Neural progenitor cell (in vitro differentiated cells): ENCODE measurements at places on chromosomes 1 and 21. TPM values are rescaled to one million over a fixed set of nuclear protein-coding genes. Genes with fewer than 3 reads are reported as not detected.

- DNase-seq, result no peak
- H3K36me3 ChIP-seq, result no peaks in the 10 kb centered on the region
- H3K4me3 ChIP-seq, result no peak overlapping the region
- H3K27ac ChIP-seq, result no peak overlapping the region
- no peaks in the 10 kb centered on the region for H3K4me1 ChIP-seq
These were observed 16.6 kb downstream of the DDAH1 start for GRCh38 chr1:85448358-85448757.

GRCh38 chr1:183931646-183932271, 105.8 kb downstream of the COLGALT2 start:
- H3K36me3 ChIP-seq, result no peaks in the 10 kb centered on the region
- no peak overlapping the region for H3K4me3 ChIP-seq
- H3K27me3 ChIP-seq, result no peaks in the 10 kb centered on the region
- no peak for DNase-seq
- H3K4me1 ChIP-seq, result peaks cover 15% of the 10 kb centered on the region
- no peak overlapping the region for H3K27ac ChIP-seq

DNA sequence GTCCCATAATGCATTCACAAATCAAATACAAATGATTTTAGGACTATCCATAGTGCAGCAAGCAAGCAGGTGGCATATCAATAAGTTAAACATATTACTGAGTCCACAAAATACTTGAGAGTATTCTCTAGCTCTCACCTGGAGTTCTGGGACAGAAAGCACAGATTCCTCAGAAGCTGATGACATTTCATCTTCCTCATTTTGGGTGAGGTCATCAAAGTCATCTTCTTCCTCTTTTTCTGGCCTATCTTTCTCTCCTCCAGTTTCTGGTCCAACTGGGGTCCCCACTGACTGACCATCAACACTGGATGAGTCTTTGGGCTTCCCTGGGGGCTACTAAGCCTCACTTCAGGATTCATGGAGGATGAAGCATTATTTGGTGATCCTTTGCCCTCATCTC, 38.9 kb downstream of the YY1AP1 start:
- peaks cover 4% of the 10 kb centered on the region for H3K4me1 ChIP-seq
- no peaks in the 10 kb centered on the region for H3K27me3 ChIP-seq
- H3K36me3 ChIP-seq, result no peaks in the 10 kb centered on the region

DNA sequence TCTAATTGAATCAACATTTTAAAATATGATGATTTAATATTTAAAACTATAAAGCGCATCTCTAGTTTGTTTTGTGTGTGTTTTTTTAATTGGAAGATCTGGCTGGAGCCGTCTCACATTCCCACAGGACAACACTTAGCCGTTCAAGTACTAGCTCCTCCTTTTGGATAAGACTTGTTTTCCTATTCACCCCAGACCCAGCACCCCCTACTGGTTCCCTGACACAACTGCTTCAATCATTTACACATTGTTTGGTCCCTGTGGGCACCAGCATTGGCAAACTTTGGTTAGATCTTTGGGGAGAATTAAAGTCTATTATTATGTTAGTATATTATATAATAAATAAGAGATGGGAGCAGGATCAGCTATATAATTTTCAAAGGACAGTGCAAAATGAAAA, 34.5 kb downstream of the TYW3 start:
- H3K27ac ChIP-seq, result no peak overlapping the region
- no peaks in the 10 kb centered on the region for H3K36me3 ChIP-seq
- no peaks in the 10 kb centered on the region for H3K27me3 ChIP-seq
- peak; percentile 40 for DNase-seq
- no peak overlapping the region for H3K4me3 ChIP-seq
- no peaks in the 10 kb centered on the region for H3K4me1 ChIP-seq

DNA sequence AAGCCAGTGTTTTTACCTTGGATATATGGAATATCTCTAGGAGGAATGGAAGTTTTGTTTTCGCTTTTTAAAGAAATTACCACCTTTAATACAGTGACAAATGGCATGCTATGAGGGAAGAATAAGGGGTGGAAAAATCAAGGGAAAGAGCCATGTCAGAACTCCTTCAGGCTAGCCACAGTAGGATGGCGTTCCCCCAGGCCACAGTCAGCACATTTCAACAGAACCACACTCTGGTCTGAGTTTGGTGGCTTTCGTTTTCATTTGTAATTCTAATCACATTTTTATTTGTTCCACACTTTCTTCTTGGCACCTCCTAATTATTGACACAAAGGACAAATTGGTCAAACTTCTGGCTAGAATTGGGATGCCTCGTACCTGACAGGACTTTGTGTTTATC, 60.3 kb upstream of the RCOR3 start:
- no peak overlapping the region for H3K4me3 ChIP-seq
- H3K36me3 ChIP-seq, result no peaks in the 10 kb centered on the region
- H3K4me1 ChIP-seq, result no peaks in the 10 kb centered on the region
- no peak overlapping the region for H3K27ac ChIP-seq

GRCh38 chr1:83574791-83575190, 424.1 kb downstream of the TTLL7 start:
- peaks cover 12% of the 10 kb centered on the region for H3K4me1 ChIP-seq
- peak; percentile 67 for DNase-seq
- no peak overlapping the region for H3K27ac ChIP-seq
- no peak overlapping the region for H3K4me3 ChIP-seq
- no peaks in the 10 kb centered on the region for H3K36me3 ChIP-seq
- H3K27me3 ChIP-seq, result no peaks in the 10 kb centered on the region

GRCh38 chr1:96418969-96419368, 302.6 kb upstream of the PTBP2 start:
- H3K4me1 ChIP-seq, result no peaks in the 10 kb centered on the region
- DNase-seq, result no peak
- H3K4me3 ChIP-seq, result no peak overlapping the region
- no peaks in the 10 kb centered on the region for H3K36me3 ChIP-seq
- no peak overlapping the region for H3K27ac ChIP-seq
- no peaks in the 10 kb centered on the region for H3K27me3 ChIP-seq

GRCh38 chr1:163701783-163702374, 380.1 kb downstream of the NUF2 start:
- H3K27me3 ChIP-seq, result no peaks in the 10 kb centered on the region
- H3K27ac ChIP-seq, result no peak overlapping the region
- no peaks in the 10 kb centered on the region for H3K4me1 ChIP-seq

DNA sequence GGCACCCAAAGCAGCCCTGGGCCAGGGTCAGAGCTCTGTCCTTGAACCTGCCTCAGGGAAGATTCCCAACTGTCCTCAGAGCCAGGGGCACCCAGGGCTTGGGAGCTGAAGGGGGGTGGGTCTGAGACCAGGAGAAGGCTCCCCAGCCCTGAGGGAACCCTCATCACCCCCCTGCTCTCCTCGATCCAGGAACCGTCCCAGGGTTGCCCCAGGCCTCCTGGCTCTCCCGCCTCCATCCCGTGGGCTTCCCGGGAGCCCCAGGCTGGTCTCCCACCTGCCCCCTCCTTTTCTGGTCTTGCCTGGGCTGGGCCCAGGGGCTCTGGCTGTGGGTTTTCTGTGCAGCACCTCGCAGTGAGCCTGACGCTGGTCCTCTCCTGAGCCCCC, 6.7 kb upstream of the SAMD11 start:
- no peak overlapping the region for H3K4me3 ChIP-seq
- DNase-seq, result no peak
- H3K36me3 ChIP-seq, result no peaks in the 10 kb centered on the region
- peaks cover 100% of the 10 kb centered on the region for H3K27me3 ChIP-seq
- H3K4me1 ChIP-seq, result peaks cover 8% of the 10 kb centered on the region
- no peak overlapping the region for H3K27ac ChIP-seq

DNA sequence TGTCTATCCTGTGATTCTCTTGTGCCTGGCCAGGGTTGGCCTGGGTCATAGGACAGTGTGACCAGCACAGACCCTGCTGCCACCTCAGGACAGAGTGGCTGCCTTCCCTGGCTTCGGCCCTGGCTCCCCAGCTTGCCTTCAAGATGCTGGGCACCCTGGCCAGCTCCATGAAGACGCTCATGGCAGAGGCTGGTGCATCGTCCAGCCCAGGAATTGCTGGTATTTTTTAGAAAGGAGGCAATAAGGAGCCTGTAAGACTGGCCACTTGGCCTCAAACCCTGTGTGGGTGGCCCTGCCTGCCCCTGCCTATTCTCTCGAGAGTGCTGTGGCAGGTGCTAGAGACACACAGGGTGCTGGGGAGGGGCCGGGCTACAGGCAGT, 70.4 kb upstream of the ACTRT2 start:
- H3K27me3 ChIP-seq, result no peaks in the 10 kb centered on the region
- H3K27ac ChIP-seq, result no peak overlapping the region
- H3K4me3 ChIP-seq, result no peak overlapping the region
- no peak for DNase-seq

GRCh38 chr1:84930329-84930728, 37.3 kb upstream of the LPAR3 start:
- no peaks in the 10 kb centered on the region for H3K36me3 ChIP-seq
- H3K4me1 ChIP-seq, result no peaks in the 10 kb centered on the region
- no peak overlapping the region for H3K4me3 ChIP-seq
- H3K27ac ChIP-seq, result no peak overlapping the region
- no peak for DNase-seq

DNA sequence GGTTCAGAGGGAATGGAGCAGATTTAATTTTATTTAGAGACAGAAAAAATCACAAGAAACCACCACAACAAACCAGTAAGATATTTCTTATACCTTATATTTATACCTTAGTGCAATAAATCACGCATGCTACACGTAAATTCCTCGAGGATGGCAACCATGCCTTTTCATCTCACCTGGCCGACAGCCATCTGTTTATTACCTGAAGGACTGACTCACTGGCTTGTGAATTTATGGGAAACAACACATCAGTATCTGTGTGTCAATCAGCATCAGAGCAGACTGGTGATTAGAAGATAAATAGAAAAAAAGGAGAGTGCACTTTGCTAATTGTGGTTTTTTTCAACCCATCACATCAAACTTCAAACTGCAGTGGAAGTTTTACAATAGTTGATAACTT, 58.4 kb downstream of the S1PR1 start:
- no peak for DNase-seq
- H3K27me3 ChIP-seq, result no peaks in the 10 kb centered on the region
- no peak overlapping the region for H3K27ac ChIP-seq
- no peaks in the 10 kb centered on the region for H3K36me3 ChIP-seq

- no peak for DNase-seq
- no peak overlapping the region for H3K4me3 ChIP-seq
- no peak overlapping the region for H3K27ac ChIP-seq
- no peaks in the 10 kb centered on the region for H3K36me3 ChIP-seq
- no peaks in the 10 kb centered on the region for H3K4me1 ChIP-seq
- no peaks in the 10 kb centered on the region for H3K27me3 ChIP-seq
These were observed 65.6 kb upstream of the PLA2G4A start for GRCh38 chr1:186763107-186763506.

DNA sequence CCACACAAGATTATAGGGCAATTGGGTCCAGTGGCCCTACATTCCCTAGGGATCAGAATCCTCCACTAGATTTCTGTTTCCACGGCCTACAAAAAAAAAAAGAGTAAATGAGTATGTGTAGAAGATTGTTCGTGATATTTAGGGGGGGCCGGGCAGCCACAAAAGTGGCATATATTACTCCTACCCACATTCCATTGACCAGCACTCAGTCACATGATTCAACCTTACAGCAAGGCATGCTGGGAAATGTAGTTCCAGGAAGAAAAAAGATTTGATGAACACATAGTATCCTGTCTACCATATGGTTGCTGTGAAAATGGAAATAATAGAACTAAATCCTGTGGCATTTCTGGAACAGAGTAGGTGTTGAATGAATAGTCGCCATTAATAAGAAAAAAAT, 43.4 kb upstream of the GJB5 start:
- H3K4me3 ChIP-seq, result no peak overlapping the region
- no peaks in the 10 kb centered on the region for H3K27me3 ChIP-seq
- no peak overlapping the region for H3K27ac ChIP-seq
- H3K36me3 ChIP-seq, result no peaks in the 10 kb centered on the region
- peak; percentile 31 for DNase-seq
- H3K4me1 ChIP-seq, result no peaks in the 10 kb centered on the region

GRCh38 chr1:184037849-184038591, 492 bp upstream of the COLGALT2 start:
- no peak overlapping the region for H3K27ac ChIP-seq
- H3K4me1 ChIP-seq, result peaks cover 10% of the 10 kb centered on the region
- peak overlapping the region; percentile 66 for H3K4me3 ChIP-seq

DNA sequence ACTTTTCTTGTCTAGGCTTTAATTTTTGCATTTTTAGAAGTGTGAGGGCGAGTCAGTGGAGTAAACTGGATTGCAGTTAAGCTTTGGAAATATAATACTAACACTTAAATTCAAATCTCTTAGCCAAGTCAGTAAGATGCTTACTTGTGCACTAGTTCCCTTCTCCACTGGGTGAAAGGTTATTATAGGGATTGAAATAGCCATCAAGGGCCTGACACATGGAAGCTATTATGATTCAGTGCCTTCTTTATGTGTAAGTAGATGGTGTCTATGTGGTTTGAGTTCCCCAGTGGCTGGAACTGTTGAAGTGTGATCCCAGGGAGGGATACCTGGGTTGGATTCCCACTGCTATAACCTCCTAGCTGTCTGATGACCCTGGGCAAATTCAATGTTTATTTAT, 24.7 kb upstream of the DMRTA2 start:
- no peaks in the 10 kb centered on the region for H3K27me3 ChIP-seq
- H3K4me1 ChIP-seq, result peaks cover 15% of the 10 kb centered on the region
- no peaks in the 10 kb centered on the region for H3K36me3 ChIP-seq
- DNase-seq, result no peak
- no peak overlapping the region for H3K4me3 ChIP-seq

GRCh38 chr1:221397606-221398005, 344.3 kb downstream of the DUSP10 start:
- no peaks in the 10 kb centered on the region for H3K27me3 ChIP-seq
- no peak overlapping the region for H3K4me3 ChIP-seq
- H3K36me3 ChIP-seq, result no peaks in the 10 kb centered on the region
- H3K27ac ChIP-seq, result no peak overlapping the region

DNA sequence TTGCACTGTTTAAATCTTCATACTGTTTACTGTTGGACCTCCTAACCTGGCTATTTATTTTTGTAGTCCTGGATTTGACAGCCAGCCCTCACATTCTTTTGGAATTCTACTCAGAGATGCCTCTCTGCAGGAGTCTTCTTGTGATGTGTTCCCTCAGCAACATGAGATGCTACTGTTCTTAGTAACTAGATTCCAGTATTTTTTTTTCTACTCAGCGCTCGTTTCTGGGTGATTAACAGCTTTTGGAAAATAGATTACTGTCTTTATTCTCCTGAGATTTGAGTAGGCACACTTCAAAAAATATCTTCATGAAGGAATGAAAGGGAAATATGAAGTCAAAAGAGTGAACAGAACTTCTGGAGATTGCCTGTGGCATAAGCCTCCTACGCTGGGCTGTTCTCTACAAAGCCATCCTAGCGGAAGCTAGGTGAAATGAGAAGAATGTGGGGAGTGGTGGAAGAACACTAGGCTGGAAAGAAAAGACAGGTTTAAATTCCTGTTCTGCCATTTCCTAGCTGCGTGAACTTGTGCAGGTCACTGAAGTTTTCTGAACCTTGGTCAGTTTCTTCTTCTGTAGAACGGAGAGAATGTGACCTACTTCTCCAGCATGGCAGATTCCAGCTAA, 75.9 kb downstream of the LRRC8C start:
- no peak overlapping the region for H3K4me3 ChIP-seq
- H3K27ac ChIP-seq, result no peak overlapping the region
- no peaks in the 10 kb centered on the region for H3K27me3 ChIP-seq
- H3K36me3 ChIP-seq, result no peaks in the 10 kb centered on the region

- H3K27me3 ChIP-seq, result no peaks in the 10 kb centered on the region
- no peak overlapping the region for H3K4me3 ChIP-seq
- no peaks in the 10 kb centered on the region for H3K4me1 ChIP-seq
- peak; percentile 1 for DNase-seq
- H3K36me3 ChIP-seq, result no peaks in the 10 kb centered on the region
These were observed 1561.5 kb downstream of the MRPL39 start for GRCh38 chr21:24045775-24046215.

Gene CELA2A
- not detected in 2 replicates for total RNA-seq

Gene PKP1
- 0.02 TPM in 1 of 2 replicates, not detected in the other for total RNA-seq

Gene OR2L2
- total RNA-seq, result not detected in 2 replicates

Gene RHOU
- total RNA-seq, result 47.6 and 67.0 TPM in 2 replicates

Gene RGSL1
- not detected in 2 replicates for total RNA-seq

Gene HSD3B2
- total RNA-seq, result not detected in 2 replicates

Gene KCNA2
- total RNA-seq, result 0.04 and 0.09 TPM in 2 replicates

Gene TPTE
- total RNA-seq, result not detected in 2 replicates

Gene HTR6
- total RNA-seq, result 0.25 TPM in 1 of 2 replicates, not detected in the other
